ENCODE measurements at places on chromosomes 6 and 20. TPM values are rescaled to one million over a fixed set of nuclear protein-coding genes. Genes with fewer than 3 reads are reported as not detected.

The GABBR1 gene
- 21.1 TPM for total RNA-seq

The MEI4 gene
- total RNA-seq: not detected

The SYS1 gene
- 19.9 TPM for total RNA-seq

The TSPYL4 gene
- 10.5 TPM for total RNA-seq

The DEFB113 gene
- total RNA-seq: not detected

The LAMP5 gene
- total RNA-seq: not detected

The POLH gene
- 52.1 TPM for total RNA-seq

The NRN1 gene
- total RNA-seq: 1.00 TPM

The GABRR2 gene
- total RNA-seq: 0.50 TPM

The OOEP gene
- not detected for total RNA-seq

- DNase-seq: no peak
These were observed 41.5 kb upstream of the SMIM28 start for GRCh38 chr6:138336221-138336620.

GRCh38 chr20:51512645-51513044 is 29.9 kb downstream of the NFATC2 start:
- DNase-seq: peak; percentile 47

DNA sequence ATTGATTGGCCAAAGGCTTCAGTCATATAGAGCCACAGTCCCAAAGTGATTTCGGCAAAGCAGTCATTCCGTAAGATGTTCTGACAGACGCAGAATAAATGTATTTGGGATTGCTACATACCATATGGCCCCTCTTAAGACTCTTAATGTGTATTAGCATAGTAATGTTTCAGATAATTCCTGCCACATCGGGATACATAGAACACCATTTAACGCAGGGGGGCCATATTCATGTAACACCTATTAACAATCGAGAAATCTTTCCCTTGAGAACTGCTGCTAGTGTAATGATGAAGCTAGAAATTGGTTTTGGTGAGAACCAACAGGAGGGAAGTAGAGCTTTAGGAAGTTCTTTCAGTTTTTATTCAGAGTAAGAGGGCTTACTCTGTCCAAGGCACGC is 390.9 kb upstream of the SASH1 start:
- DNase-seq: no peak

DNA sequence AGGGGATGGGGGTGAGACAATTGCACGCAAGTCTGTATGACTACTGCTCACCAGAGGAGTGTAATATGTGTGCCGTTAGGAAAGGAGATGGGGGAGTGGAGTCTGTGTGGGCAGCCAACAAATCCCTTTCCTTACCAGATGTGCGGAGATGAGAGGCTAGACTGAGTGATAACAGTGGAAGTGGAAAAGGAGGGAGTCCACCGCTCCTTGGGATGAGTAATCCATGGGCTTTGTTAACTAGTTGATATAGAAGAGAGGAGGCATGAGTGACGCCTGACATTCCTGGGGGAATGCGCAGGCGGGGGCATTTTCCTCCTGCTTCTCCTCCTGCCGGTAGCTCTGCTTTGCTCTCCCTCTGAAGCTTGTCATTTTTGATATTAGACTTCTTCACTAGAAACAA is 13.5 kb upstream of the SMIM26 start:
- no peak for DNase-seq

DNA sequence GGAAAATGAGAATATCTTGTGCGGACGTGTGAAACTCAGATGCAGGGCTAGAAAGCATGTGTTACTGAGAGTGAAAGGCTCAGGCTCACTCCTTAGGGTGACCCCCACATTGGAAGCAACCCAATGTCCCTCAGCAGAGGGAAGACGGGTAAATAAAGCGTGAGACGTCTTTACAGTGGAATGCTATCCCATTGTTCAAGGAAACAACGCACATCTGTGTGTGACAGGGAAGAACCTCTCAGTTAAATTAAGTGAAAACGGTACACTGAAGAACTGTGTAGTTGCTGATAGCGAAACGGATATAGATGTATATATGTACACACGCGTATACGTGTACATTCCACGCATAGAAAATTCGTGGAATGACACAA is 839 bp downstream of the HNF4A start:
- no peak for DNase-seq

GRCh38 chr6:12442455-12442854 is 152.3 kb downstream of the EDN1 start:
- no peak for DNase-seq

- DNase-seq: no peak
These were observed 233.5 kb upstream of the SGK1 start for GRCh38 chr6:134551245-134551960.

- DNase-seq: no peak
These were observed 23.4 kb downstream of the PACSIN1 start for GRCh38 chr6:34489207-34489805.

DNA sequence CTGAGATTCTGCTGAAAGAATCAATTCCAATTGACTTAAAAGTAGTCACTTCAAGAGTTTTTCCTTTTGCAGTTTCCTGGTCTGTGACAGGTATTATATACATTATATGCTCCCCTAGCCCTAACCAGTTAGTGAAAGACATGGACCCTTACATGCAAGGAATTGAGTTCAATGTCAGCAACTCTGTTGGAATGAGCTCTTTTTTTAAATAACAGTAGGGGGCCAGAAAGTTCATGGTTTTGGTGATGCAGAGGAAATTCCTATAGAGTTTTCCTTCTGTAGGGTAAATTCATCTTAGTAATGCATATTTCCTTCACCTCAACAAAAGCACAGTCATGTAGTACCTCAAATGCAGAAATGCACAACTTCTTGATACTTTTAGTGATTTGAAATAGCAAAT is 172.2 kb downstream of the KIF6 start:
- no peak for DNase-seq

- no peak for DNase-seq
These were observed 14.7 kb downstream of the AKIRIN2 start for GRCh38 chr6:87687296-87687695.

GRCh38 chr6:54315656-54316055 is 7.4 kb downstream of the TINAG start:
- DNase-seq: no peak

DNA sequence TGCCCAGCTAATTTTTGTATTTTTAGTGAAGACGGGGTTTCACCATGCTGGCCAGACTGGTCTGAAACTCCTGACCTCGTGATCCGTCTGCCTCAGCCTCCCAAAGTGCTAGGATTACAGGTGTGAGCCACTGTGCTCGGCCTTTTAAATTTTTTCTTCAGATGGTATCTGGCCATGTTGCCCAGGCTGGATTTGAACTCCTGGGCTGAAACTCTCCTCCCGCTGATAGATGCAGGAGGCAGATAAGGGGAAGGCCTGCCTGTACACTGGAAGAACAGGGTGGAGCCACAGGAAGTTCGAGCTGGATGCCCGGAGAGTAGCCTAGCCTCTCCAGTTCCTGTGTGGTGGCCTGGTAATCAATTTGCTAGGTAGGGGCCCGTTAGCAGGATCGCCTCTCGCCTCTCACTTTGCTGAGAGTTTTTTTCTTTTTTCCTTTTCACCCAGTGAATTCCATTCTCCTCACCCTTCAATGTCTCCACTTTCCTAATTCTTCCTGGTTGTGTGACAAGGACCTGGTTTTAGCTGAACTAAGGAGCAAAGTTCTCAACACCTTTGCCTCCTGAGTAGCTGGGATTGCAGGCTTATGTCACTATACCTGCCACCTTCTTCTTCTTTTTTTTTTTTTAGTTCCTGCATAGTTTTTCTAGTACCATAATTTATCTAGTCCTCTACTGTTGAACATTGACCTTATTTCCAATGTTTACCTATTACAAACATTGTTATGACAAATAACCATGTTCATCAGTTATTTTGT is 19.4 kb upstream of the ITCH start:
- no peak for DNase-seq

DNA sequence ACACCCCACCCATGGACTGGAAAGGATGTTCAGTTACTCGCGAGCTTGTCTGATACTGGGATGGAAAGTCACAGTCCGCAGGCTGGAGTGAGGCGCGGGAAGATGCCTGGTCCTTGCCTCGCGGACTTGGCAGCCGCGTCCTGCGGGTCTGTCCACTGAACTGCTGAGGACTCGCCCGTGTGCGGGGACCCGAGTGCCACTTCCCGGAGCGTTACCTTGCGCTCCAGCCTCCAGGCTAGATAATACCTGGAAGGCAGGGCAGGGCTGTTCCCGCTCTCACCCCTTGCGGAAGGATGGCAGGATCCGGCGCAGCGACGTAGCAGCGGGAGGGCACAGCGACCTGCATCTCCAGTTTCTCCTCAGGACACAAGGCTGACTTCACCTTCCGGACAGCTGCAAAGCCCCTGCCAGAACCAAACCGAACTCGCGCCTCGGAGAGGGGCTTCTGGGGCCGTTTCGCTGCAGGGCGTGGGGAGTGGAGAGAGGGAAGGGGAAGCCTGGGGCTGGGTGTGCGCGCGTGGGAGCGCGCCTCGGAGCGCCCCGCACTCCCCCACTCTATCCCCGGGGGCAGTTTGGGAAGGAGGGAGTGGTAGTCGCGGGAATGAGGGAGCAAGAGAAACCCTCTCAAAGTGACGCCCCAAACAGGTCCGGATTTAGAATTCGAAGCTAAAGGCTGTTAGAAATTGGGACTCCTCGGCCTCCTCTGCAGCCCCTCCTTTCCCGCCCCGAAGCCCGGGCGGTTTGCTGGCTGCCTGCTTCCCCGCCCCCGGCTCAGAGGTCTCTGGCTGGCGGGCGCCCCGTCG is at the start of gene KCNQ5:
Gene KCNQ5, plus strand, starts transcription at position 774 of the 803 bp plus-strand sequence.
- peak; percentile 42 for DNase-seq

GRCh38 chr6:158384671-158385110 is 72.4 kb downstream of the TULP4 start:
- DNase-seq: no peak

GRCh38 chr6:12992770-12993169 is 276.2 kb downstream of the PHACTR1 start:
- no peak for DNase-seq

DNA sequence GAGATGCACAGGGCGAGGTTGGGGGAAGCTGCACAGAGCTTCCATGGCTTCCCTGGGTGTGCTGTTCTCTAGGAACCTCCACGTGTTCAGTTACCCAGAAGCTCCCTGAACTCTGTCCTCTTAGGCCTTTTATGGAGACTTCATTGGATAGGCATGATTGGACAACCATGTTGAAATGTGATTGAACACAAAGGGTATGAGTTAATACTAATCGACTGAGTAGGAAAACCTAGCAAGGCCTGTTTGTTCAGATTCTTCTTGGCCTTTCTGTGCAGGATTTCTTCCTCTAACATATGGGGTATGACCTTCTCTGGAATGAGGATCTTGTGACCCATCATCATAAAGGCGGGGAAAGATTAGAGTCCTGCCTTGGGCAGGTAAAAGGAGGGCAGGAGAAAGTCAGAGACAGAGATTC is 70.7 kb upstream of the SMIM29 start:
- DNase-seq: no peak

- no peak for DNase-seq
These were observed 251.8 kb upstream of the OPRM1 start for GRCh38 chr6:153787341-153787606.

GRCh38 chr6:7784706-7785105 is 58.8 kb downstream of the BMP6 start:
- DNase-seq: no peak

GRCh38 chr20:3239026-3239866 is at the start of gene SLC4A11:
TSS of gene SLC4A11 (minus strand) at chr20:3239190. CDS start at chr20:3239137, 53 bp downstream.
- peak; percentile 44 for DNase-seq

DNA sequence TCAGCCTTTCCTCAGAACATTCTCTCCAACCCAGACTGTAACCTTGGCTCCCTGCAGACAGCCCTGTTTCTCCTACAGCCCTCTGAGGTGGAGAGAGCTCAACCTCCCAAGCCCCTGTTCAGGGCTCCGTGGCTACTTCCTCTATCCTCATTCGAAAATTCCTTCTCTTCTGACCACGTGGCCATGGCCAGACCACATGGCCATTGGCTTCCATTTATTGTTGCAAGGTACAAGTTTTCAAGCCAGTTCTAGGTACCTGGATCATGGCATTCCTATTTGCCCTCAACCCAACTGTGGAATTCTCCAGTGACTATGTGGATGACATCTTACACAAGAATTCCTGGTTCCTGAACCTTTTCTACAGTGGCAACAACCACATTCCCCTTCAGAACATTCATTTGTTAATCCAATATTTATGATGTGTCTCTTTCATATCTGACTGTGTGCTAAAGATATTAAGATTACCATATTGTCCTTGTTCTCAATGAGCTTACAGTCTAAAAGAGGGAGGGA is 161.9 kb downstream of the GMPR start:
- DNase-seq: no peak

DNA sequence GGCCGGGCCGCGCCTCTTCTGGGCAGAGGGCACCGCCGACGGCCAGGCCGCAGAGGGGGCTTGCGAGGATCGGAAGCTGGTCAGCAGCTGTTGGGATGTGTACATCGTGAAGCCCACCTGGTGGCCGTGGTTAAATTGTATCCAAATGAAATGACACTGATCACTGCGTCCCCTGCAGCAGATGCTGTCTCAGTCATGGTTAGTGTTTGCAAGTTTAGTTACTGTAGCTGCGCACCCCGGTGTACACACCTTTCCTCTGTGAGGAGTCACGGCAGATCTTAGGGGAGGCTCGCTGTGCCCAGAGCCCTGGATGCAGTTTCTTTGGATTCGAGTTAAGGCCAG is 653 bp downstream of the NAA20 start:
- DNase-seq: peak; percentile 40

DNA sequence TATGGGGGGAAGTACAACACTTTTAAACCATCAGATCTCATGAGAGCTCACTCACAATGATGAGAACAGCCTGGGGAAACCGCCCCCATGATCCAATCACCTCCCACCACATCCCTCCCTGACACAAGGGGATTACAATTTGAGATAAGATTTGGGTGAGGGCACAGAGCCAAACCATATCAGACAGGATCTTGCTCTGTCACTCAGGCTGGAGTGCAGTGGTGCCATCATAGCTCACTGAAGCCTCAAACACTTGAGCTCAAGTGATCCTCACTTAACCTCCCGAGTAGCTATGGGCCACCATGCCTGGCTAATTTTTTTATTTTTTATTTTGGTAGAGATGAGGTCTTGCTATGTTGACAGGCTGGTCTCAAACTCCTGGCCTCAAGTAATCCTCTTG is 5.1 kb upstream of the IYD start:
- no peak for DNase-seq

DNA sequence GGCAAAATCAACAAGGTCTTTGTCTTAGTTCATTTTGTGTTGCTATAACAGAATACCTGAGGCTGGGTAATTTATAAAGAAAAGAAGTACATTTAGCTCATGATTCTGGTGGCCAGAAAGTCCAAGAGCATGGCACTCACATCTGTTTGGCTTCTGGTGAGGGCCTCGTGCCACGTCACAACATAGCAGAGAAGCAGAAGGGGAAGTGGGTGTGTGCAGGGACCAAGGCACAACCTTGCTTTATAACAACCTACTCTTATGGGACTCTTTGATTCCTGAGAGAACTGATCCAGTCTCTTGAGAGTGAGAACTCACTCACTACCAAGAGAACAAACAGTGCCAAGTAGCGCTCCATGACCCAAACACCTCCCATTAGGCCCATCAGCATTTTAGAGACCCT is 25.4 kb downstream of the GABRR2 start:
- no peak for DNase-seq

GRCh38 chr6:3418496-3419060 is 38.3 kb downstream of the SLC22A23 start:
- no peak for DNase-seq

GRCh38 chr20:20160520-20160919 is 108.2 kb downstream of the CFAP61 start:
- no peak for DNase-seq

- DNase-seq: no peak
These were observed at the start of gene SGK2 for GRCh38 chr20:43558412-43559146. TSS of gene SGK2 (plus strand) at chr20:43559027. CDS start at chr20:43566496, 7,469 bp downstream.
